ENCODE measurements at places on chromosomes 12 and 14.

DNA sequence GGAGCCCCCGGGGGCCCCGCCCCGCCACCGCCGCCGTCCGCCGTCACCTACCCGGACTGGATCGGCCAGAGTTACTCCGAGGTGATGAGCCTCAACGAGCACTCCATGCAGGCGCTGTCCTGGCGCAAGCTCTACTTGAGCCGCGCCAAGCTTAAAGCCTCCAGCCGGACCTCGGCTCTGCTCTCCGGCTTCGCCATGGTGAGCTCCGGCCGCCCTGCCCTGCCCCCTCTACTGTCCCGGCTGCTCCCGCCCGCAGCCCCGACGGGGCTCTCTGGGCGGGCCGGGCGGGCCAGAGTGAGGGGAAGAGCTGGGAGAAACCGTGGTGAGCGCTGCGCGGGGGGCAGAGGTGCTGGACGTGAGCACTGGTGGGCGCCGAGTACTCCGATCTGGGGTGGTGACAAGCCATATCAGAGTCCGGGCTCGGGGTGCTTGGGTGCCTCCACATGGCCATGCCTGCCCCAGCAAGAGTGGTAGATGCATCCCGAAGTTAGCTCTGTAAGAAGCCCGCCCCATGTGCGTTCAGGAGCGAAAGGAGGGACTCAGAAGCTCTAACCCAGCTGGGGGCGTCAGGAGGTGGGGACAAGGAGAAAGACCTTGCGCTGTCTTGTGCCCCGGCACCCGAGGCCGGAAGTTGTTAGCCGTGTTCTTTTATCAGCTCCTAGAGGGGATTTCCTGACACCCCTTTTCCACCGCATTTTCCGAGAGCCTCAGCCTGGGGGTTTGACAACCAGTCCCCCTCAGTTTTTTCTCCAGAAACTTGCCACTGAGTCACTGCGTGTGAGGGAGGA lies 717 bp downstream of the ORAI1 start:
- DNase-seq, result peak; percentile 92

- DNase-seq, result peak; percentile 32
These were observed 342.7 kb downstream of the CACNA1C start for GRCh38 chr12:2395354-2395977.

DNA sequence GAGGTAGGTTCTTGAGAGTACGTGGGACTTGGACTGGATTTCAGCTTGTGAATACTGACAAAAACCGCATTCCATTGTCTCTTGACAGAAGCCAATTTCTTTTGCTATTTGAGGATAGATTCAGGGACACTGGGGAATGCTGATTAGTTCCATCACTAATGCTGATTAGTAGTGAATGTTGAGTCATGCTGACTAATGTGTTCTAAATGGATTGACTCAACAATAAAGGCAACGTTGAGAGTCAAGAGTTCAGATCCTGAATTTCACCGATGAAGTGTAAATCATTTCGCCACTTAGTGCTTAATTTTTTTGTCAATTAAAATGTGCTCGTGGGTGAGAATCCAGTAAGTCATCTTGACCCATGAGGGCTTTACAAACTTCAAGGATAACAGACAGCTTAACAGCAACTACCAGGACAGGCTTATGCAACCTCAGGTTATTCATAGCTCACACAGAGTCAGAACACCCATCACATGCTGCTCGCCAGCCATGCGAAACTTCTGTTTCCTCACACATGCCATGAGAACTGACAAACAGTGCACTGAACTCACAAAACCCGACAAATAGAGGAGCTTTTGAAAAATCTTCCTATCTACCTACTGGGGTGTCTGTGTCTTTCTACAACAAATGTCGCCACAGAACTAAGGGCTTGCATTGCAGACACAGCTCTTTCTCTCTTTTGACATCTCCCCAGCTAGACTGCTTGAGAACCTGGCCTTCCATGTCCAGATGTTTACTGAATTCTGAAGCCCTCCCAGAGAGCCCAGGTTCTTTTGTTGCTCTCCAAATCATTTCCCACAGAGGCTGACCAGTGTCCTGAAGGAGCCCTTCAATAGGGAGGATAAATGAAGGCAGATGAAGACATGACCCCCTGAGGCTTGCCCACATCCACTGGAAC lies 316.4 kb downstream of the ZFP36L1 start:
- no peak for DNase-seq

DNA sequence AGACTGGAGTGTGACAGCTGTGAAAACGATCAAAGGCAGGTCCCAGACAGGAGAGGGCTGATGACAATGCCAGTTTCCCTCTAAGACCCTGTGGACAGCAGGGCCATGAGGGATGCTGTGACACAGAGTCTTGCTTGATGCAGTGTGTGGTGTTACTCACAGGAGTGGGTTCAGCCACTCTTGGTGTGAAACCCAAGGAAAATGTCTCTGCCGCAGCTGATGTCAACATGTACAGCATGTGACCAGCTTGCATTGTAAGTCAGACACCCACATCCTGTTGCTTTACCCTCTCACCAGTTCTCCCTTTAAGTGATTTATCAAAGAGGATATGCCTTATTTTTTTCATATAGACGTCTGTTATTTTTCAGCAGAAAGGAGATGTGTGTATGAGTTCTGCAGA lies 268.6 kb downstream of the BTG1 start:
- DNase-seq, result peak; percentile 73

GRCh38 chr12:105198961-105199360 lies 37.0 kb downstream of the APPL2 start:
- DNase-seq, result no peak

- DNase-seq, result no peak
These were observed 1.7 kb upstream of the ITGA5 start for GRCh38 chr12:54420766-54421144.

- DNase-seq, result no peak
These were observed 29.6 kb downstream of the P2RX4 start for GRCh38 chr12:121239351-121240061.

- no peak for DNase-seq
These were observed 39.0 kb downstream of the CKB start for GRCh38 chr14:103483600-103483999.

- DNase-seq, result no peak
These were observed 33.5 kb downstream of the CYP46A1 start for GRCh38 chr14:99717682-99718013.

DNA sequence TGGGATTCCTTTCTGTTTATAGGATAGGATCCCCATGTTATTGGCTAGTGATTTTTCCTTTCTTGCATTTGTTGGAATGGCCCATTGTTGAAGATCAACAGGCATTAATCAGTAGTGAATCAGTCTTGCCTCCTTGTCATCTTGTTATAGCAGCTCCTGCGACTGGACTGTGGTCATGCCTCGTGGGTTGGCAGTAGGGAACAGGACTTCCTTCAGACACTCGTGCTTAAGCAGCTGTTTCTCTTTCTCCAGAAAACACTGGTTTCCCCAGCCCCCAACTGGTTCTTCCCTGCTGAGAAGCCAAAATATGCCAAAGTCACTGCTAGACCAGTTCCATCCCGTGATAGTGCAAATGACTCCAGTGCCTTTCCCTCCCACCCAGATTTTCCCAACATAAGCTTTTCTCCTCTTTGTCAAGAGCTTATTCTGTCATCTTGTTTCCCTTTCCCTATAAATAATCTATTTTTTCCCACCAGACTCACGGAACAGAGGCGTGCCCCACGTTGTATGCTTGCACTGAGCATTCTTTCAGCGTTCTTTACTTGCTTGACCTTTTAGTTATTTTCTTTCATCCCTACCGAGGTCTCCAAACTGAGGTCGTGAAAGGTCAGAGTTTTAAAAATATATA lies 83.5 kb downstream of the SAMD4A start:
- no peak for DNase-seq

DNA sequence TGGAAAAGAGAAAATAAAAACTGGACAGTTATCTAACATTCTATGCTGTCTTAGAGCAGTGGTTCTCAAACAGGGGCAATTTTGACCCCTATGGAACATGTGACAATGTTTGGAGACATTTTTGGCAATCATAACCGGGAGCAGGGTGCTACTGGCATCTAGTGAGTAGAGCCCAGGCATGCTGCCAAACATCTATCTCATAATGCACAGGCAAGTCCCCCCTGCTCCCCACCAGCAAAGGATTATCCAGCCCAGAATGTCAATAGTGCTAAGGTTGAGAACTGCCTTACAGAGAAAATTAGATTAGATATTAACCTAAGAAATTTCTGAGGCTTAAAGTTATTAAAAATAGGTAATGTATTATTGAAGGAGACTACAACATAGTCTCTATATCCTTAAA lies 22.9 kb upstream of the CATSPERB start:
- no peak for DNase-seq

- DNase-seq, result no peak
These were observed 119.8 kb downstream of the NEDD1 start for GRCh38 chr12:97026901-97027300.

DNA sequence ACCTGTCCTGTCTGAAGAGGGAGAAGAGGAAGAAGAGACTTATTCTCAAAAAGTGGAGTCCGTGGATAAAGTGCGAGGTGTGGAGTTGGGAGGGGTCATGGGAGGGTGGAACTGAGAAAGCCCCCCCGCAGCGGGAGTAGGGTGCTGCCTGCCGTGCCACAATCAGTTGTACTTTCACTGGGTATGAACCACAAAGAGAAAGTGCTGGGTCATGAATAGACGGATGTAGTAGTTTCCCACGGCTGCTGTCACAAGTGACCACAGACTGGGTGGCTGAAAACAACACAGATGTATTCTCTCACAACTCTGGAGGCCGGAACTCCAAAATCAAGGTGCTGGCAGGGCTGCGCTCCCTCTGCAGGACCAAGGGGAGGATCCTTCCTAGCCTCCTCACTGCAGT lies 5.5 kb downstream of the DNAH10 start:
- DNase-seq, result no peak

GRCh38 chr14:99730876-99731546 lies 46.9 kb downstream of the CYP46A1 start:
- no peak for DNase-seq

- no peak for DNase-seq
These were observed 18.7 kb downstream of the SETD1B start for GRCh38 chr12:121822393-121823100.

DNA sequence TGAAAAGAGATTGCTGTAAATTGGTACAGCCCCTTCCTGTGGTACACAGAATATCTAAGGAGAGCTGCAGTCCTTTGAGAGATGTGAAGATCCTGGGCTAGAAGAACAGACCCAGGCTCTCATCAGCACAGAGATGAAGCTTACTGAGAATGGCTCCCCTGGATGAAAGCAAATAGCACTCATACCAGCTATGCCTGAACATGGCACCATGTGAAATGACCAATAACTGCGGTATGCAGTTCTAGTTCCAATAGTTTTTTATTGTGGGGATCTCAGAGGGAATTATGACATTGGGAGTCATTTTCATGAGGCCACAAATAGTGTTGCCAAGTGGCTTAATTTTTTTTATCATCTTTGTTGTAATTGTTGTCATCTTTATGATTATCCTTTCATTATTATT lies 15.4 kb upstream of the TRHDE start:
- DNase-seq, result no peak

GRCh38 chr14:60204104-60204842 lies 39.1 kb upstream of the DHRS7 start:
- DNase-seq, result no peak

GRCh38 chr12:58801986-58802385 lies 118.3 kb downstream of the LRIG3 start:
- no peak for DNase-seq

GRCh38 chr12:11838403-11838802 lies 188.9 kb downstream of the ETV6 start:
- DNase-seq, result no peak

DNA sequence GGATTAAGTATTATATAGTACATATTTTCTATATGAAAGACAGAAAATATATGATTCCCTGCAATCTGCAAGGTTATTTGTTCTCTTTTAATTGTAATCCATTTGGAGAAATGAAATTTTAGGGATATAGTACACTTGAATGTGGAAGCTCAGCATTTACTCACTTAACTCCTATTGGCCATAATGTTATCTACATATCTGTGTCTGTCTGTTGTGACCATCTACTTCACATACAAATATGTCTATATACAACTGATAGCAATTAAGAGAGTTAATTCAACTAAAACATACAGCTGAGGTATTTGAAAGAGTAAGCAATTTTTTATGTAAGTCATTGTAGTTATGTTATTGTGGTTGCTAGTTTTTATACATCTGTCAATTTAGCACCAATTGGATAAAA lies 12.9 kb downstream of the FOXG1 start:
- DNase-seq, result no peak

DNA sequence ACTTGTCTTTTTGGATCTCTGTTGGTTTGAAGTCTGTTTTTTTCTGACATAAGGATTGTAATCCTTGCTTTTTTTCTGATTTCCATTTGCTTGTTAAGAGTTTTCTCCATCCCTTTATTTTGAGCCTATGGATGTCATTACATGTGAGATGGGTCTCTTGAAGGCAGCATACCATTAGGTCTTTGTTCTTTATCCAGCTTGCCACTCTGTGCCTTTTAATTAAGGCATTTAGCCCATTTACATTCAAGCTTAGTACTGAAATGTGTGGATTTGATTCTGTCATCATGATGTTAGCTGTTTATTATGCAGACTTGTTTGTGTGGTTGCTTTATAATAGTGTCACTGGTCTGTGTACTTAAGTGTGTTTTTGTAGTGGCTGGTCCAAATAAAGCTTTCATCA lies 100.0 kb downstream of the CCDC91 start:
- DNase-seq, result no peak

DNA sequence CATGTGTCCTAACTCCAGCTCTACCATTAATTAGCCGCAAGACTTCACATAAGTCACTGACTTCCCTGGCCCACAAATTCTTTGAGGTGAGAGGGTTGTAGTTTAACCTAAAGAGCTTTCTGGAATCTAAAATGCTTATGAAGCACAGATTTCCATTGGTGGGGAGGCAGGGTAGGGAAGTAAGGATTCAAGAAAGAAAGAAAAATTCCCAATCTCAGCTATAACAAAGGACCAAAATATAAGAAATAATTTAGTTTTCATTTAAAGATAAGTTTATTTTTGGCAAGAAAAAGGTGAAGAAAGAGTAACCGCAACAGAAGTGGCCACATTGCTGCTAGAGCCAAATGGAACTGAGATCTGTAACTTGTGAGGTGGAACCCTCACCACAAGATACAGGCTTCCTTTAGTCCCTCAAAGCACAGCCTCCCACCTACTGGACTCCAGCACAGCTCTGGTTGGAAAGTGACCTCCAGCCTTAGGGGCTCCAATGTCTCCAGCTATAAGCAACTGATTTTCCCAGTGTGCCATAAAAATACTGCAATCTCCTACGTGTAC lies 23.6 kb downstream of the DAD1 start:
- DNase-seq, result no peak

DNA sequence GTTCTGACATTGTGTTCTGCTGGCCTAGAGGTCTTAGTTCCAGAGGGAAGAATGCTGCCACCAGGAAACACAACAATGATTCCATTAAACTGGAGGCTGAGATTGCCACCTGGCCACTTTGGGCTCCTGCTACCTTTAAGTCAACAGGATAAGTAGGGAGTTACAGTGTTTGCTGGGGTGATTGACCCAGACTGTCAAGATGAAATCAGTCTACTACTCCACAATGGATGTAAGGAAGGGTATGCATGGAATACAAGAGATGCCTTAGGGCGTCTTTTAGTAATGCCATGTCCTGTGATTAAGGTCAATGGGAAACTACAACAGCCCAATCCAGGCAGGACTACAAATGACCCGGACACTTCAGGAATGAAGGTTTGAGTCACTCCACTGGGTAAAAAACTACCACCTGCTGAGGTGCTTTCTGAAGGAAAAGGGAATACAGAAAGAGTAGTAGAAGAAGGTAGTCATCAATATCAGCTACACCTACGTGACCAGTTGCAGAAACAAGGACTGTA lies 852.6 kb downstream of the LRFN5 start:
- no peak for DNase-seq
